A549 treated with GW870086 at 1 μM for 4 hours (cell line): ENCODE measurements at places on chromosomes 5 and 9. TPM values are rescaled to one million over a fixed set of nuclear protein-coding genes. Genes with fewer than 3 reads are reported as not detected.

The EHMT1 gene
- total RNA-seq = 37.5 to 49.3 TPM (median 41.8 TPM) in 5 replicates

The RNF208 gene
- 1.4 to 2.3 TPM (median 1.8 TPM) in 5 replicates for total RNA-seq

The ECSCR gene
- 0.29 TPM in 1 of 5 replicates, not detected in the others for total RNA-seq

The LTC4S gene
- total RNA-seq = 0.32 to 0.72 TPM (median 0.35 TPM) in 3 of 5 replicates, not detected in the others

The PRR16 gene
- total RNA-seq = 0.12 TPM in 1 of 5 replicates, not detected in the others

The UGCG gene
- 17.1 to 22.7 TPM (median 19.3 TPM) in 5 replicates for total RNA-seq

The F12 gene
- total RNA-seq = 14.3 to 24.6 TPM (median 22.9 TPM) in 5 replicates

The GHR gene
- total RNA-seq = 0.03 to 0.07 TPM (median 0.06 TPM) in 4 of 5 replicates, not detected in the other

The PCDHGA5 gene
- 0.08 to 0.22 TPM (median 0.12 TPM) in 5 replicates for total RNA-seq

The IQGAP2 gene
- total RNA-seq = 1.7 to 2.1 TPM (median 2.1 TPM) in 5 replicates

The FRRS1L gene
- total RNA-seq = 0.13 to 0.51 TPM (median 0.19 TPM) in 5 replicates

The GABRP gene
- not detected in 5 replicates for total RNA-seq

The ISCA1 gene
- 46.5 to 50.9 TPM (median 48.4 TPM) in 5 replicates for total RNA-seq

The SPTAN1 gene
- total RNA-seq = 143 to 151 TPM (median 149 TPM) in 5 replicates

The BRINP1 gene
- total RNA-seq = 0.15 to 0.27 TPM (median 0.17 TPM) in 5 replicates

The GRXCR2 gene
- not detected in 5 replicates for total RNA-seq

The AQP3 gene
- total RNA-seq = 11.9 to 18.2 TPM (median 15.1 TPM) in 5 replicates

The ZNF346 gene
- 8.8 to 11.9 TPM (median 10.1 TPM) in 5 replicates for total RNA-seq

The SPACA9 gene
- total RNA-seq = 4.1 to 5.3 TPM (median 4.9 TPM) in 5 replicates
